Activated naive CD8-positive, alpha-beta T cell treated with anti-CD3 and anti-CD28 coated beads, Interleukin-2, amount 10 ng/mL, durations not matched to agents 7 days and 5 days (primary cell): ENCODE measurements at places on chromosomes 6 and 20. TPM values are rescaled to one million over a fixed set of nuclear protein-coding genes. Genes with fewer than 3 reads are reported as not detected.
A peak's percentile ranks its signal among the peaks of the same experiment; 100 is the strongest.

DNA sequence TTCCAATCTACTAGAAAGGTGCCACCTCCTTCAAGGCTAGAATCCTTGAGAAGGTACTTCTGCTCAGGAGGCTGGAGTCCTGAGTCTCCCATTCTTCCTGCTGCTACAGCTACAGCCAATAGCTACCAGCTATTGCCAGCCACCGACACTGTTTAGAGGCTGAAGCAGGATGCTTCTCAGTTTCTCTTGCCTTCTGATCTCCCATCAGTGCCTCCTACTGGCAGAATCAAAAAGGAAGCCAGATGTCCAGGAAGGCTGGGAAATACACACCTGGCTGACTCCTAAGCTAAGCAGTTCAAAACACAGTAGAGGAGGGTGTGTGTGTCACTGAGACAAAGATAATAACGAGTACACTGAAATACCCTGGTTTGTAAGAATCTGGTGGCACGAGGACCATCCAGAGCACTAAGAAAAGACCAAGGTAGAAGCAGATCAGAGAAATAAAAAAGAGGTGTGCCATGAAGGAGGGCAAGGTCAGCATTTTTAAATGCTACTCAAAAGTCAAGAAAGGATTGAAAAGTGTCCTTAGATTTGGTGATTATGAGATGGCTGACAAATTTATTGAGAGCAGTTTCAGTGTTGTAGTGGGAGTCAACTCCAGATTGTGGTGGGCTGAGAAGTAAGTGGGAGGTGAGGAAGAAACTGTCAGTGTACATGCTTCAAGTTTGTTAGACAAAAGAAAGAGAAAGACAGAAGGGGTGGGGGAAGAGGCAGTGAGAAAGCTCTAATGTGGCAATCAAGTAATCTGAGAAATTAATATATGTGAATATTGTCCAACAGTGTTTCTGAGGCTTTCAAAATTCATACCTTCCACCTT is 2.3 kb upstream of the HLA-DMA start:
- no peak for DNase-seq
- no peaks in the 10 kb centered on the region for H3K27me3 ChIP-seq
- peaks cover 15% of the 10 kb centered on the region for H3K36me3 ChIP-seq
- no peak overlapping the region for H3K4me3 ChIP-seq

The PTCHD4 gene
- not detected for total RNA-seq

The RAET1L gene
- total RNA-seq, result not detected

The KHDC1L gene
- total RNA-seq, result not detected

DNA sequence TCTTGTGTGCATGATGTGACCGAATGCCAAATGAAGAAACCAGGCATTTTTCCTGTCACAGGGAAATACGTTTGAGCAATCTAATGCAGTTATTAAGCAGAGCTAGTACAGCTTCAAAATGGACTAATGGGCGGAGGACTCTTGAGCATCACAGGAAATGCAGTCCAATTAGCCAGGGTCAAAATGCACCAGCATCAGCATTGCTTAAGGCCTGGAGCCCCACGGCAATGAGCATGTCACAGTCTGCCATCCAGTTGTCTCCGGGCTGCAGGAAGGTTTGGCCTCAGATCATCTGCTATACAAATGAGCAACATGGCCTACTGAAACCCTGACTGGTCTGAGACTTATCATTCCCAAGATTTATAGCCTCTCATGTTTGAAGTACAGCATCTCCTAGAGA is 652.1 kb upstream of the SLC35B3 start:
- H3K4me3 ChIP-seq, result no peak overlapping the region
- H3K4me1 ChIP-seq, result peaks cover 4% of the 10 kb centered on the region
- no peak overlapping the region for H3K27ac ChIP-seq
- H3K27me3 ChIP-seq, result no peaks in the 10 kb centered on the region
- no peak for DNase-seq

- no peak overlapping the region for H3K4me3 ChIP-seq
- H3K27ac ChIP-seq, result no peak overlapping the region
Observed at GRCh38 chr6:71277926-71278600, 10.5 kb upstream of the OGFRL1 start.

DNA sequence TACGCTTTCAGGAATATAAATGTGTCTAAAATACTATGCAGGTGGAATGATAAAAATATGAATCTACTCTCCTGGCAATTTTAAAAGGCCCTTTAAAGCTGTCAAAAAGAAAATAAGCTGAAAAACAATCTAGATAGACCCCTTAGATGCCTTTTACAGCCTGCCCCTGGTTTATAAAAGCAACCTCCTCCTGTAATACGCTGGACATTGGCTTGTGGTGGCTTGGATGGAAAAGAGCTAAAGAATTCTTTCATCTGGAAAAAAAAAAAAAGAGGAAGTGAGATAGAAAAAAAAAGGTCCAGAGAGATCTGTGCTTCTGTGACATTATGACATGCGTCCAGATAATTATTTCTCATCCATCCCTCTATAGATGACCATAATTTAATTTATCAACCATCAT is 115.9 kb upstream of the NRSN1 start:
- H3K4me3 ChIP-seq, result no peak overlapping the region
- H3K27me3 ChIP-seq, result no peaks in the 10 kb centered on the region
- no peaks in the 10 kb centered on the region for H3K4me1 ChIP-seq
- H3K36me3 ChIP-seq, result no peaks in the 10 kb centered on the region

The TP53TG5 gene
- total RNA-seq, result not detected

GRCh38 chr20:17614176-17614811 is 44.4 kb downstream of the DSTN start:
- no peaks in the 10 kb centered on the region for H3K36me3 ChIP-seq
- no peak overlapping the region for H3K4me3 ChIP-seq
- DNase-seq, result peak; percentile 30
- H3K27me3 ChIP-seq, result no peaks in the 10 kb centered on the region

- H3K27ac ChIP-seq, result no peak overlapping the region
- H3K36me3 ChIP-seq, result no peaks in the 10 kb centered on the region
- no peaks in the 10 kb centered on the region for H3K27me3 ChIP-seq
- peaks cover 3% of the 10 kb centered on the region for H3K4me1 ChIP-seq
- DNase-seq, result no peak
- H3K4me3 ChIP-seq, result no peak overlapping the region
Observed at GRCh38 chr6:155645325-155645724, 189.7 kb upstream of the NOX3 start.

The IFNGR1 gene
- total RNA-seq, result 29.8 TPM

The PRDM13 gene
- not detected for total RNA-seq

DNA sequence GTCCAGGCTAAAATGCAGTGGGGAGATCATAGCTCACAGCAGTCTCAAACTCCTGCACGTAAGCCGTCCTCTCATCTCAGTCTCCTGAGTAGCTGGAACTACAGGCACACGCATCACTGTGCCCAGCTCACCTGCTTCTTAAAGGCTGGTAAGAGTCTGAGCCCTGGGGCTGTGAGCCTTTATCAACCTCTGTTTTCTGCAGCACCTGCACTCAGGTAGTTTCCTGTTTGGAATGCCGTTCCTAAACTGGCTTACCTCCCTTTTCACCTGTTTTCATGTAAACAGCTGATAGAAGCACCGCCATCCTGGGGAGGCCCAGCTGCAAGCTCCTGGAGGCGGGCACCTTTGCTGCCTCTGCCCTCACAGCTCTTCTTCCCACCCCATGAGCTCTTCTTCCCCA is 45.4 kb downstream of the SLC24A3 start:
- DNase-seq, result no peak
- H3K27me3 ChIP-seq, result no peaks in the 10 kb centered on the region
- no peak overlapping the region for H3K4me3 ChIP-seq
- H3K27ac ChIP-seq, result no peak overlapping the region

DNA sequence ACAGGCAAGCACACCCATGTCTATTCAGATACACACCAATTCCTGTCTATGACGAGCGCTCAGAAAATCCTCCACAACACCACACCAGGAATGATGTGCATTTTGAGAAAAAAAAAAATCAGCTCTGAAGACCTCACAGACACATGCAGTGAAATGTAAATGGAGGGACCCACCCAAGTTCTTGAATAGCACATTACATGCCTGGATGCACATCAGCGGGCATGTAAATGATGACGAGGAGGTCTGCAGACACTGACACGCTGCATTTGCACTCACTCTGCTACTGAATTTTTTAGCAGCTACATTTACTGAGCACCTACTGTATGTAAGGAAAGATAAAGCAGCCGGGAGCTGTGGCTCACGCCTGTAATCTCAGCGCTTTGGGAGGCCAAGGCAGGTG is 14.7 kb downstream of the NRSN2 start:
- no peak for DNase-seq
- H3K27ac ChIP-seq, result peak overlapping the region; percentile 52
- H3K4me1 ChIP-seq, result peaks cover 23% of the 10 kb centered on the region

DNA sequence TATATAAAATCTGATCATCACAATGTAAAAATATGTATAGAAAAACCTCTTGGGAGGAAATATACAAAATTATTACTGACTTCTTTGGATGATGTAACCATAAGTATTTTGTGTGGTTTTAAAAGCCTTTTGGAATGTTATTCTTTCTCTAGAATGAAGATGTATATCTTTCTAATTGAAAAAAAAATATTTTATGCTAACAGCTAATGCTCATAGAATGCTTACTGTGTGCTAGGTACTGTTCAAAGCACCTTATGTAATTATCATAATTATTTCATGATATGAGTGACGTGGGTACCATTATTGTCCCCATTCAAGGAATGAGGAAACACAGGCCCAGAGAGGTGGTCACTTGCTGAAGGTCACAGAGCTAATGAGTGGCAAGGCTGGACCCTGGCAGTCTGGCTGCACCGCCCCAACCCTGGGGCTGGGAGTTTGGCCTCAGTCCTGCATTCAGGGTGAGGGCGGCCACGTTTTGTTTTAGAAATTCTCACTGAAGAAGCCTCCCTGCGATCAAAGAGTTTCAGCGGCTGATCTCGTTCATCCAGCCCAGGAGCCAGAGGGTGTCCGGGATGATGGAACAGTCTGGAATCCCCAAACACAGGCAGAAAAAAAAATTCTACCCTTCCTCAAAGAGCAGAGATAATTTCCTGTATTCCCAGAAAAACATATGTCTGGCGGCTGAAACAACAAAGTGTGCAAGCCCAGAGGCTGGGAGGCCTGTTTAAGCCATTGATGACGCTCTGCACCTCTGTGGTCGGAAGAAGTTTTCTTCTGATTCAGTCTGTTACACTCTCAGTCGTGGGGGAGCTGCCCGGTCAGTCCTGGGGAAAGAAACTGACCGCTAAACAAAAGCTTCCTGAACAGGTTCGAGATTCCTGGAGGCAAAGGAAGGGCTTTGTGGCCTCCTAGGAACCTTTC is 37.3 kb downstream of the TFEB start:
- no peak overlapping the region for H3K4me3 ChIP-seq
- DNase-seq, result no peak
- no peaks in the 10 kb centered on the region for H3K27me3 ChIP-seq
- no peak overlapping the region for H3K27ac ChIP-seq
- H3K36me3 ChIP-seq, result no peaks in the 10 kb centered on the region

- H3K27me3 ChIP-seq, result no peaks in the 10 kb centered on the region
- DNase-seq, result peak; percentile 45
- peak overlapping the region; percentile 57 for H3K4me3 ChIP-seq
- peaks cover 8% of the 10 kb centered on the region for H3K36me3 ChIP-seq
Observed at GRCh38 chr20:24955045-24955444, 6.0 kb downstream of the CST7 start.

The CNKSR3 gene
- total RNA-seq, result not detected

The HTR1E gene
- not detected for total RNA-seq

- no peak overlapping the region for H3K27ac ChIP-seq
- H3K4me3 ChIP-seq, result no peak overlapping the region
- H3K36me3 ChIP-seq, result no peaks in the 10 kb centered on the region
- no peaks in the 10 kb centered on the region for H3K27me3 ChIP-seq
Observed at GRCh38 chr6:117078624-117079023, 186.7 kb upstream of the VGLL2 start.
